Stimulated activated CD8-positive, alpha-beta memory T cell treated with anti-CD3 and anti-CD28 coated beads, Interleukin-12 subunit alpha, Interleukin-12 subunit beta, amount 100 ng/mL, for 1 hour (primary cell): ENCODE measurements at places on chromosomes 3 and 15.

- DNase-seq, result no peak
Measured at GRCh38 chr15:63858881-63859280, 25.1 kb upstream of the HERC1 start.

- no peak for DNase-seq
Measured at GRCh38 chr3:127459891-127460290, 130.6 kb downstream of the TPRA1 start.

- no peak for DNase-seq
Measured at GRCh38 chr15:74231475-74231874, 4.7 kb upstream of the CCDC33 start.

DNA sequence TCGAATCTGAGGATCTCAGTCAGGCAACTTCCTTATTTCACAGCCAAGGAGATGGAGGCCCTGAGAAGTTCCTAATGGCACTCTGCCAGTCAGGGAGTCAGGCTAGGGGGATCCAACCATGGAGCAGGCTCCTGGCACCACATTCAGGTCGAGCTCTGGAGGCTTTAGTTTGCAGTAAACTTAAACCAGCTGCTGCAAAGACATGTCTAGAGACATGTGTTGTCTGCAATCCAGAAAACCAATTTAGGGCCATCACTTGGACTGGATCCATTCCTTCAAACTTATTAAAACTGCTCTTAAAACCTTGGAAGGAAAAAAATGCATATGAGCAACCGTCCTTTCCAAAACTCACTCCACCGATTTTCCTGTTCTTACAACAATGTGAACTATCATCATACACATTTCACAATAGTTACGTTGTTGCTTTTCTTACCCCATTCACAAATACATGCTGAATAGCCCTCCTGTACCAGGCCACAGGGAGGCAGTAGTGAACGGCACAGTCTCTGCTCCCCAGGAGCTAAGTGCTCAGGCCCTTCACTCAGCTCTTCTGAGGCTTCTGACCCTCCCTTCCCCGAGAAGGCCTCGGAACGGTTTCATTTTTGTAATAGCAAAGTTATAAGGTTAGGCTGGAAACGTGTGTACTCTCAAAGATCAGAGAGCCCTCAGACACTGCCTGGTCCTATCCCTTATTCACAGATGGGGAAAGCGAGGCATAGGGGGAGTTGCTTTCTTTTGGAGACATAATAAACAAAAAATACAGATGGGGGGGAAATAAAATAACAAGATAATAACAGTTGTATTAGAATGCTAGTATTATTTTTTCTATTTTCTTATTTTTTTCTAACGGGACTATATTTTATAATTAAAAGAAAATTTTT, 20.1 kb downstream of the RFT1 start:
- no peak for DNase-seq

DNA sequence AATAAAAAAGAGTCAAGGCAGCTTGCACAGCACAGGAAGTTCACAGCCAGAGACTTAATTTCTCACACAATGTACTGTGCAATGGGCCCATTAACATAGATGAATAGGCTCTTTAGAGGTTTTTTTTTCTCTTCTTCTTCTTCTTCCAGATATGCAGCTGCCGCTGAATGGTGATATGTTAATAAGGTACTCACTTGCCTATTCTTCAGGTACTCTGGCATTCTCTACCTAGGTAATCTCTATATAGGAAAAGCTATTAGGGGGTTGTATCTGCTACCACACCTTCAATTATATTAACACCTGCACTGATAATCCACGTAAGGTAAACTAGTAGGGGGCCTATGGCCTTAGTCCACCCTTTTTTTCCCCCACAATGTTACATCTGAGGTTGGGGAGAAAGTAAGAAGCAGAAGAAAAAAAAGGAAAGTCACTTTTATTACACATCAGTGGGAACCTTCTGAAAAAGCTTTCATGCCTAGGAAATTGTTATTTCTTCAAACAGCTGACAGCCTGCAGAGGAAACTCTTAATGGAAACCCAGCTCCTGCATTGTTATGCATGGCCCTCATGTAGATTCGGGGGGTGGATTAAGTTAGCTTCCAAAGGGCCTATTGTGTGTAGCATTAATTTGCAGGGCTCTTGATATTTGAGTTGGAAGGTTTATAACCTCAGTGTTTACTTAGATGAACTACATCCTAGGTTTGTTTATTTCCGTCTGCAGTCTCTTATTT, 525.5 kb downstream of the ZIC1 start:
- no peak for DNase-seq

GRCh38 chr3:13550791-13551360, 2.0 kb downstream of the FBLN2 start:
- no peak for DNase-seq

DNA sequence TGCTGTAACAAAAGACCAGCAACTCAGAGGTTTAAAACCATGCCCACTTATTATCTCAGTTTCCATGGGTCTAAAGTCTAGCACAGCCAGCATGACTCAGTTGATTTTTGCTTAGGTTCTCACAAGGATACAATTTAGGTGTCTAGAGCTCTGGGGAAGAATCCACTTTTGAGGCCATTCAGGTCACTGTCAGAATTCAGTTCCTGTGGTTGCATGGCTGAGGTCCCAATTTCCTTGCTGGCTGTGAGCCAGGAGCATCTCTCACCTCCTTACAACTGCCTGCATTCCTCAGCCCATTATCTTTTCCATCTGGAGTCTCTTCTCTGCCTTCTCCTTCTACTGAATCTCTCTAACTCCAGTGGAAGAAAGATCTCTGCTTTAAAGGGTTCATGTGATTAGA, 240.5 kb upstream of the CFAP20DC start:
- DNase-seq, result no peak

- no peak for DNase-seq
Measured at GRCh38 chr15:29039466-29040369, 153.9 kb downstream of the APBA2 start.

DNA sequence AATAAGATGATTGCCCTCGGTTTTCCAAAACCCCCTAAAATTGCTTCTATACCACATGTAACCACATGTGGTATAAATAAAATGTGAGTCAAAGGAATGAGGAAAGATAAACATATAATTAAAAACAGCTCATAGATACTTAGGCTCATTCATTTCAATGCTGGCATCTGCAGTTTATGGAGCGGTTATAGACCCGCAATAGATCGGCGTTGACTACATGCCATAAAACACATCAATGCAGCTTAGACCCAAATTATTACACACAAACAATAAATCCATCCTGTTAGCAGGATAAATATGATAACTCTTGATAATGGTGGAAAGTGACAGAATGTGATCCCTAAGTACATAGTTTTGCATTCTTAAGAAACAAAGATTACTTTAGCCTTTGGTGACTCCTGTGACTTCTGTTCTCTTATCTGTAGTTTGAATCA, 143.7 kb downstream of the NR2F2 start:
- DNase-seq, result no peak

GRCh38 chr3:194983121-194983520, 287.8 kb downstream of the XXYLT1 start:
- DNase-seq, result no peak

DNA sequence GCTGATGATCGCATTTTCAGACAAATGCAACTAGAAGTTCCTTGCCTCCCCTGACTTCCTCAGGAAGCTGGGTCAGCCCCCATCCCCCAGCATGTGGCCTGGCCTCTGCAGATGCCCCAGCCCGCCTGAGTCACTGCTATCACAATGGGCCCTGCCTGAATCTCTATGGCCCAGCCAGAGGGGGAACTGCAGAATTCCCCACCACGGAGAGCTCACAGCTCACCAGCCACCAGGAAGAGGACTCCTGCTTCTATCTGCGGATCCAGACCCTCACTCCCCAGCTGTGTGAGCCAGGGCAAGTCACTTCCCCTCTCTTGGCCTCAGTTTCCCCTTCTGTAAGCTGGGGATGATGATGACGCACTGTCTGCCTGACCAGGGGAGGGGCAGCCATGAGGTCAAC, 6.9 kb downstream of the PLXND1 start:
- DNase-seq, result no peak

GRCh38 chr3:9915254-9916141, 1.4 kb upstream of the IL17RC start:
- no peak for DNase-seq

GRCh38 chr15:31216215-31216911, 110.3 kb upstream of the KLF13 start:
- DNase-seq, result no peak

- peak; percentile 3 for DNase-seq
Measured at GRCh38 chr15:78438619-78439285, 736 bp downstream of the IREB2 start.

- DNase-seq, result no peak
Measured at GRCh38 chr3:55721716-55722484, 234.8 kb upstream of the WNT5A start.

DNA sequence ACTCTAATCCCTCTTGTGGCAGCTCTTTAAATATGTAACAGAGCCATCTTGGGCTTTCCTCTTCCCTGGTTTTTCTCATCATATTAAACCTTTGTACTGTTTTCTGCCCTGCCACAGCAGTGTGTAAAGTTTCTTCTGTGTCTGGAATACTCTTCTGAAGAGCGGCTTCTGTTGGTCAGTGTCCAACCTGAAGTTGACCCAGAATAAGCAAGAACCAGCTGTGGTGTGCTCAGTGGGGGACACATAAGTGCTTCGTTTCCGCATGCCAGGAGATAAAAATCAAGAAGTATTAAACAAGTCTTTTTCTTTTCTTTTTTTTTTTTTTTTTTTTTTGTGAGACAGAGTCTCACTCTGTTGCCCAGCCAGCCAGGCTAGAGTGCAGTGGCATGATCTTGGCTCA, 173.2 kb upstream of the CHRM5 start:
- DNase-seq, result no peak

GRCh38 chr3:147379651-147380050, 26.7 kb downstream of the ZIC4 start:
- no peak for DNase-seq

- DNase-seq, result no peak
Measured at GRCh38 chr15:63876085-63876662, 42.4 kb upstream of the HERC1 start.

DNA sequence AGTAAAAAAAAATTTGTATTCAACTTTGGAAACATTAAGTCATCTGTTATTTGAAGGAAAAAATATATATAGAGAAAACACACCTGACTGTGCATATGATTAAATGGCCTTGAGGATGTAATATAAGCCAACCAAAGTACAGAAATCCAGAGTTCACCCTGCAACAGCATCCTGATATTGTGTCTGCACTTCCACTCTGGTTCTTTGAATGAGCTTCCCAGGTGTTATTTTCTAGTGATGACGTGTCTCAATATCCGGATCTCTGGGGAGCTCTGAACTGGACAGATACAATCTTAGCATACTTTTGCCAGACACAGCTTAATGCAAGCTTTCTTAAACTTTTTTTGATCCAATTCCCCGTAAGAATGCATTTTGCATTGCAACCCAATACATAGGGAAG, 19.5 kb upstream of the PIK3CB start:
- DNase-seq, result no peak

DNA sequence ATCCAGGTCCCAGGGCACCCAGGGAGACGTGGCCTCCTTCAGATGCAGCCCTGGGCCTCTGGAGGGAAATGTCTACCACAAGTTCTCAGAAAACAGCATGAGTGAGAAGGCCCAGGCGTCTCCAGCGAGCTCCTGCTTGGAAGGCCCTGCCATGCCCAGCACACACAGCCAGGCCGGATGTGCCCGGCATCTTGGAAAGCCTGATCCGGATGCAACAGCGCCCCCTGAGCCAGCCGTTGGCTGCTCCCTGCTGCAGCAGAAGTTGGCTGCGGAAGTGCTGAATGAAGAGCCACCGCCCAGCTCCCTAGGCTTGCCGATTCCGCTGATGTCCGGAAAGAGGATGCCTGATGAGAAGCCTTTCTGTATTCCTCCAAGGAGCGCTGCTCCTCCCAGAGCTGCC, 856 bp downstream of the NPAP1 start:
- DNase-seq, result no peak

- DNase-seq, result no peak
Measured at GRCh38 chr3:73513260-73513659, 111.5 kb downstream of the PDZRN3 start.

DNA sequence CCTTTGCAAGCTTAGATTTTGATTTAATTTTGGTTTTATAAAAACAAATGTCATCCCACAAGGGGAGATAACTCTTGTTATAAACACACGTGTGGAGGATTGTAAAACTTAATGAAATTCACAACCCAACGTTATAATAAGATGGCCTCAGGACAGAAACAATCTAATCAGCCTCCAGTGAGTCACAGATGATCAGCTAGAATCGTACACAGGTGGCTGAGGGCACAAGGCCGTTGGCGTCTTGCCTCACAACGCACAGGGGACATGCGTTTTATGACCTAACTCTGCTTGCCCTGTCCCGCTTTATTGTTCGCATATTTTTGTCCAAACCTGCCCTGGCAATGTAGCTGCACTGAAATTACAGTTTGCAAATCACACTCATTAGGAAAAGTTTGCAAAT, 121.9 kb upstream of the PDZRN3 start:
- no peak for DNase-seq

- DNase-seq, result no peak
Measured at GRCh38 chr3:63639806-63640205, 12.7 kb upstream of the SNTN start.
